Kidney epithelial cell (primary cell): ENCODE measurements at places on chromosomes 1 and 21.

- DNase-seq: no peak
Observed at GRCh38 chr1:227486559-227486958, 76.8 kb upstream of the ZNF678 start.

DNA sequence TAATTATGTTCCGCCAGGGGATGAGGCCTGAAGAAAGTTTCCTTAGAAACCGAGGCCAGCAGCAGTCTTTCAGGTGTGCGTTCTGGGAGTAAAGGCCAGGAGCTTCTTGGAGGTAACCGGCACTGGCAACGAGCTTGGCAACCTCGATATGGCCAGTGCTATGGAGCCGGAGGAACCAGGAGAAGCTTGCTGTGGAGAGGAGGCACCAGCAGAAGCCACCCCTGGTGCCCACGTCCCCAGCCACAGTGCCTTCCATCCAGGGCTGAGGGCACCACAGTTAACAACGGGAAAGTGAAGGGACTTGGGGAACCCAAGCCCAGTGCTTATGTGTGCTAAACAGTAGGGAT is 41.5 kb upstream of the LIN9 start:
- DNase-seq: no peak

GRCh38 chr1:187516874-187517273 is 688.1 kb downstream of the PLA2G4A start:
- DNase-seq: peak; percentile 5

- no peak for DNase-seq
Observed at GRCh38 chr1:232432313-232432712, 197.6 kb downstream of the SIPA1L2 start.

GRCh38 chr1:200496937-200497336 is 87.1 kb upstream of the ZNF281 start:
- no peak for DNase-seq

DNA sequence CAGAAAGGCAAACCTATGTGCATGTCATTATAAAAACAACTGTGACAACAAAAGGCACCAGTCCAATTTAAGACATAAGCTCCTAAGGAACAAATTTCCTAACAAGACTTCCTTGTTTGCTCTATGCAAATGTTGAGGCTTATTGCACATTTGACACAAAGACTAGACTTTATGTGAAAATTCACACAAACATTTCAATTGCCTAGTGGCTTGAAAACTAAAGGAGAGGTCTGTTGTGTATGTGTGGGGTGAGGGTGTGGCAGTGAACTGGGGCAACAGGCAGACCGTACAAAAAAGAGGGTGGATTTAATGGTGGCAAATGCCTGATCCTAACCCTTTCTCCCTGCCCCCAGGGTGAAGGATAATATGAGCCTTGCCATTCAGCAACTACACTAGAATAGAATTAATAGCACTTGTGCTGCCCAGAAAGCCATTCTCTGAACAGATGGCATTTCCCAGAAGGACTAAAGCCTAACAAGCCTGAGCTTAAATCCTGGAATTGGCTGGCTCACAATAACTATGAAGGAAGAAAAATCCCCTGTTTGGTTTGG is 73.9 kb downstream of the GLUL start:
- no peak for DNase-seq

- DNase-seq: no peak
Observed at GRCh38 chr1:206066479-206067171, 13.7 kb downstream of the RHEX start.

GRCh38 chr1:197778366-197778945 is 3.2 kb upstream of the DENND1B start:
- DNase-seq: no peak

GRCh38 chr1:32199043-32199716 is 1.2 kb upstream of the CCDC28B start:
- DNase-seq: no peak

DNA sequence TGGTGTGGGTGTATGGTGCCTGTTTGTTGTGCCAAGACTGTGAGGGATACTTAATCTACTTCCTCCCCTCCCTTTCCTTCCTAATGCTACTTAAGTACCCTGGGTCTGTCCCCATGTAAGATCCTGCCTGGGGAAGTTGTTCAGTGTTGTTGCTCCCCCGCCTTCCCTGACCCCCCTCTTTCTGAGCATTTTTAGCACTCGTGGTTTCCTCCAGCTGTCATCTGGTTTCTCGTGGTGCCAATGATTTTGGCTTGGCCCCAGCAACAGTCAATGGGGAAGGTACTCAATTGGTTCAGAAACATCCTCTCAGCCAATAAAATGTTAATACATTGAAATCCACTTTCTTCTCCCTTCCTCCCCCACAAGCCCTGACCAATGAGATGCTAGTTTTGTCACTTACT is 8.0 kb upstream of the B4GALT3 start:
- no peak for DNase-seq

GRCh38 chr1:157984469-157984868 is 9.0 kb upstream of the KIRREL1 start:
- DNase-seq: no peak
